HL-60 (cell line): ENCODE measurements at places on chromosomes 11 and 22.
A peak's percentile ranks its signal among the peaks of the same experiment; 100 is the strongest.

GRCh38 chr22:47162865-47163264 lies 400.4 kb downstream of the TBC1D22A start:
- no peak for DNase-seq

GRCh38 chr11:70033711-70034070 lies 44.4 kb upstream of the ANO1 start:
- no peak for DNase-seq

- no peak for DNase-seq
These were observed 83.4 kb upstream of the SORL1-AS1 start for GRCh38 chr11:121536126-121536525.

DNA sequence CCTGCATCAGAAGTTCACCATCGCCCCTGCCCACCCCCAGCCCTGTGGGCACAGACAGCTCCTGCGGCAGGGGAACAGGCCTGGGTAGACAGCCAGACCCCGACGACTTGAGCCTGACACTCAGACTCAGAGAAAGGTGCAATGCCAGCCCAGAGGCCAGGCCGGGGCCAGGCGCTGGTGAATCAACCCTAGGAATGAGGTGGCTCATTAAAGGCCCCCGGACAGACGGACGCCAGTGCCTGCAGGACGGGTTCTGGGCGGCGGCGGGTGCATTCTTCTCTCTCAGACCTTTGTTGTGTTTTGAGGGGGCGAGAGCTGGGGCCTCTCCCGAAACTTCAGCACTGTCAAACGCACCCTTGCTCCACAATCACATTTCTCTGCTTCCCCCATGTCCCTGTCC lies 5.6 kb downstream of the OVOL1 start:
- no peak for DNase-seq

DNA sequence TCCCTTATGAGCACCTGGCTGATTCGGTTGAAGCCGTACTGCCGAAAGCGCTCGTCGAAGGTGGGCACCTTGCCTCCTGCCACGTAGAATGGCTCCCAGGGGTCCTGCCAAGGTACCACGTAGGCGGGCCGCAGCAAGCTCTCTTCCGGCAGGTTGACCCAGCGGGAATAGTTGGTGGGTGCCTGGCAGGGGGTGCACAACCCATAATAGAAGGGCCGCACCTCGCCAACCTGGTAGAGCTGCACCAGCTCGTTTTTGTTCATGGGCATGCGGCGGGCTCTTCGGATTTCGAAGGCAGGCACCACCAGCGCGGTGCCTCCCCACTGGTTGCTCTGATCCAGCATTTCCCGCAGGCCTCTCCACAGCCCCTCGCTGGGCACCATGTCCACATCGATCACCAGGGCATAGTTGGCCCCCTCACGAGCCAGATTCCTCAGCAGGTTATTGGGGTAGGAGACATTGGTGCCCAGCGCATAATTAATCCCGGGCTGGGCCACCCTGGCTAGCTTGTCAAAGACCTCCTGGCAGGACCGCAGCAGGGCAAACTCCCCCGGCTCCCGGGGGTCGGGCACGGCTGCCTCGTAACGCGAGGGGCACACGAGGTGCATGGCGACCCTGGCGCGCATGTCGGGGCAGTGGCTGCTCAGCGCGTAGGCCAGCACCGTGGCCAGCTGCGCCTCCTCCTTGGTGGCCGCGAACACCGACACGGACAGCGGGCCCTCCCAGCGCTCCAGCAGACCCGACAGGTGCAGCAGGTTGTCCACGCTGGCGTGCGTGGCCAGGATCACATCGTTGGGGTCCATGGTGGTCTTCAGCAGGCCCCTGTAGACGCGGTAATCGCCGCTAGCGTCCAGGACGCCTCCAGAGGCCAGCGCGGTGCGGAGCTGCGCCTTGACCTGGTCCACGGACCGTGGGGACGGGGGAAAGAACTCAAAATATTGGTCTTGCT lies 679 bp downstream of the B4GAT1 start:
- no peak for DNase-seq

- no peak for DNase-seq
These were observed 31.6 kb upstream of the ZBTB16 start for GRCh38 chr11:114027926-114028325.

DNA sequence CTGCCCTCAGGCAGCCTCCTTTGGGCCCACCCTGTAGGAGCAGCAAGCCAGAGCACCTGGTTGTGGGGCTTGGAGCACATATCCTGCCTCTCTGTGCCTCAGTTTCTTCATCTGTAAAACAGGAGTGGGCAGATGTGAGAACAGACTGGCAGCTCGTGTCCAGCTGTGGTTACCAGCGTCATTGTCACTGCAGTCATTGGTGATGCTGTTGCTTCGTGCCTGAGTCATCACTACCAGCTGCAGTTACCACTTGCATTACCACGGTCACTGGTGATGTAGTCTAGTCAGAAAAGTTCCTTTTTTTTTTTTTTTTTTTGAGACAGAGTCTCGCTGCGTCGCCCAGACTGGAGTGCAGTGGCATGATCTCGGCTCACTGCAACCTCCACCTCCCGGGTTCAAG lies 20.4 kb downstream of the RSPH14 start:
- no peak for DNase-seq

DNA sequence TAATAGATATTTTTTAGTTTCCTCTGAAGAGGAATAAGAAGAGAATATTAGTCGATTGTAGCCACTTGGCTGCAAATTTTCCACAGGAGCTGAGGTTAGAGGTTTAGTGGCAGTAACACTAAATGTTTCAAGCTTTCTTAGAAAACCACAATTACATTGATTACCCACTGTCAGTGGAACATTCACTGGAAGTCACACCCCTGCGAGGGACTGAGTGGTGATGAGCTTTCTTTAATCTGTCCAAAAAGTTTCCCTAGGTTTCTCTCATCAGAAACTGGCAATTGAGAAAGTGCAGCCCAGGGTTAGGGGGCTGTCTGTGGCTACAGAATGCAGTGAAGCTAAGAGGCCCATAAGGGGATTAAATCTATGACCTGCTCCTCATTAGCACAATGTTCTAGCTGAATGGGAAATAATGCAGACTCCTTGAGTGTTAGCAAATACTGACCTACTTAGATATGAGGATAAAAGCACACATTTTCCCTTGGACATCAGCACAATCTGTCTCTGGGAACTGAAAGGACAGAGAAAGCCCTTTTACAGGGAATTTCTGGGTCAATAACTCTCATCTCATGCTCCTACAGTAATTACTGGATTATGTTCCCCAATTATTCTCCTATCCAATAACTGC lies 189.5 kb downstream of the FAM76B start:
- DNase-seq: no peak

DNA sequence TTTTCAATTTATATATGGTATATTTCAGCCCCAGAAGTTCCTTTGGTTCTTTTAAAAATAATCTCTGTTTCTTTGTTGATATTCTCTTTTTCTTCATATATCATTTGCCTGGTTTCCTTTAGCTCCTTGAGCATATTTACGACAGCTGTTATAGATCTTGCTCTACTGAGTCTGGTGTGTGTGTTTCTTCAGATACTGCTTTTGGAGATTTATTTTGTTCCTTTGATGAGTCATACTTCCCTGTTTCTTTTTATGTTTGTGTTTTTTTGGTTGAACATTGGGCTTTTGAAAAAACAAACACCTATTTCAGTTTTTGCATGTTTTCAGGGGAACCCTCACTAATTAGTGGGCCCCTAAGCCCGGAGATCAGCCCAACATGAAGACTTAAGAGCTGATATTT lies 23.3 kb downstream of the GLB1L2 start:
- DNase-seq: no peak

DNA sequence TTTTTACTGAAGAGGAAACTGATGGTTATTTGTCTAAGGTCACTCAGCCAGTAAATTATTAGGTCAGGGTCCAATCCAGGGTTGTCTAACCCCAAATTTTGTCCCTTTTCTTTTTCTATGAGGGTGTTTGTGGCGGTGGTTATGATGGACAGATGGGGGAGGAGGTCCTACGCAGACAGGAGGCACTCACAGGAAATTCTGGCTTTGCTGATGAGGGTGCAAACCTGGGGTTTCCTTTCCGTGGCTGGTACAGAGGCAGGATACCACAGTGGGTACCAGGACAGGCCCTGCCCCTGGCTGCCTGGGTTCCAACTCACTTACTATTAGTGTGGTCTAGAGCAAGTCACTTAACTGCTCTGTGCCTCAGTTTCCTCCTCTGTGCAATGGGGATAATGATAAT lies 91.0 kb downstream of the RRM1 start:
- no peak for DNase-seq

DNA sequence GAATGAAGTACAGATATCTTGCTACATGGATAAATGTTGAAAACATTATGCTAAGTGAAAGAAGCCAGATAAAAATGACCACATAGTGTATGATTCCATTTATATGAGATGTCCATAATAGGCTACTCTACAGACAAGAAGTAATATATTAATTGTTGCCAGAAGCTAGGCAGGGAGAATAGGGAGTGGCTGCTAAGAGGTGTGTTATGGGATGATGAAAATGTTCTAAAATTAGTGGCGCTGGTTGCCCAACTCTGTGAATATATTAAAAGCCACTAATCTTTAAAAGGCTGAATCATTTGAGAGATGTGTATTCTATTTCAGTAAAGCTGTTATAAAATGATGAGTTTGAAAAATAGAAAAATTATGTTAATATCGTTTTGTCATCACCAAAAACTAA lies 144.4 kb downstream of the NCAM1 start:
- no peak for DNase-seq

GRCh38 chr11:11843211-11843621 lies 1.4 kb downstream of the USP47 start:
- DNase-seq: no peak

DNA sequence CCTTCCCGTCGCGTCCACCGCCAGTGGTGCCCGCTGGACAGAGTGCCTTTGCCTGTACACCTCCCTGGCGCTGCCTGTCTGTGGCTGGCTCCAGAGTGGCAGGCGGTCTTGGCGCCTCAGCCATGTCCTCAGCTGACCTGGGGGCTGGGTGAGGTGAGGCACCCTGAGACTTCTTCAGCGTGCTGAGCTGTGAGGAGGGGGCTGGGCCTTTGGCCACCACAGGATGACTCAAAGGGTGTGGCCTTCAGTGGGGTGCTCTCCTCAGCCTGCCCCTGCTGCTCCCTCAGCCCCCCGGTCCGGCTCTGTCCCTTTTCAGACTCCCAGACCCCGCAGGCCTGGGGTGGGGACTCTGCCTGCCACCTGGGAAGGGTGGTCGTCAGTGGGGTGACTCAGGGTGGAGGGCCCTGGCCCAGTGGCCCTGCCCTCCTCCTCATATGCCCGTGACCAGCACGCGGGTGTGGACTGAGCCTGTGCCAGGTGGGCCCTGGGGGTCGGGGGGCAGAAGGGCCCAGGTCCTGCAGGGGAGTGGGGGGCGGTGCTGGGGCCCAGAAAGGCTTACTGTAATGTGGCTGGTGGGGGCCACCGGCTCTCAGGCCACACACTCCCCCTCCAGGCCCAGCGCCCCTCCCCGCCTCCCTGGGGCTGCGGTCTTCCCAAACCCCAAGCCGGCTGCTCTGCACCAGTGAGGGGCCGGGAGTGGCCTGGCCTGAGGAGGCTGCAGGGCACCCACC lies 15.9 kb downstream of the CRELD2 start:
- DNase-seq: no peak

DNA sequence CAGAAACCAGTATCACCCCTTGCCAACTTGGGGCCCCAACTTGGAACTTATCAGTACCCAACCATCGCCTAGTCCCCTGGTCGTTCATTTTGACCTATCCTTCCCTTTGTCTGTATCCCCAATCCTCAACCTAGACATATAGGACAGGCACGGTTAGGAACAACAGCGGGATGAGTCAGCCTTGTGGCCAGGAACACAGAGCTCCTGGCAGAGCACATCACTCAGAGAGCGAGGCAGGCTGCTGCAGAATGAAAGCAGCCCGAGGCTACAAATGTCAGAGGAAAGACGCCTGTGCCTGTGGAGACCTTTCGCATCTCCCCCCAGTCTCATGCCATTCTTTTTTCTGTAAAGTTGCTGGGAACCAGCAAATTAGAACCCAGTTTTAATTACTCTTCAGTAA lies 14.6 kb downstream of the DKK3 start:
- no peak for DNase-seq

GRCh38 chr11:58629857-58630256 lies 7.4 kb downstream of the CNTF start:
- DNase-seq: no peak

DNA sequence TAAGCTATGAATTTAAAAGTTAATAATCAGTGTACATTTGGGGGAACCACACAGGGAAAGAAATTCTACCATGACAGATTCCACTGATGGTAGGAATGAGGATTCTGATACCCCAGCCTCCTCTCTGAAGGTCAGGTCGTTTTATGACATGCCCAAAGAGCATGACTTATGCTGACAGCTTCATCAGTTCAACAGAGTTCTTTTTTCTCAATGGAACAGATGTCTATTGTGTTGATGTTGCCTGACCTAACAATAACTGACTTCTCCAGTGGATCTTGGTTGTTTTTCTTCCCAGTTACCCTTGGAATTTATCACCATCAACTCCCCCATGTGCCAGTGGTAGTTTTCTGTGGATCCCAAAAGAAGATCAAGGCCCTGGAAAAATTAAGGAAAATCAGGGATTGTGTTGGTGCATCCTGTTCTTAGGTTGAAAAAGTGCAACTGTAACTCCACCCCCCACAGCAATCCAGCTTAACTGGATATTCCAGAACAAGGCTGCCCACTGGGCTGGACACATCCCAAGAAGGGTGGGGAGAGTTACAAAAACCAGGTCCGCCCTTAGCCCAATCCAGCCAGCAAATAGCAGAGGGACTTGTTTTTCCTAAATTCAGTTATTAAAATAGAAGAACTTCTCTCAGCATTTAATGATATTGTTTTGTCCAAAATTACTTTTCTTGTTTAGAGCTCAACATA lies 31.5 kb upstream of the CAT start:
- DNase-seq: no peak

GRCh38 chr22:28716686-28717085 lies 24.9 kb downstream of the CHEK2 start:
- no peak for DNase-seq

GRCh38 chr11:6377902-6378639 lies 12.2 kb upstream of the SMPD1 start:
- peak; percentile 21 for DNase-seq

DNA sequence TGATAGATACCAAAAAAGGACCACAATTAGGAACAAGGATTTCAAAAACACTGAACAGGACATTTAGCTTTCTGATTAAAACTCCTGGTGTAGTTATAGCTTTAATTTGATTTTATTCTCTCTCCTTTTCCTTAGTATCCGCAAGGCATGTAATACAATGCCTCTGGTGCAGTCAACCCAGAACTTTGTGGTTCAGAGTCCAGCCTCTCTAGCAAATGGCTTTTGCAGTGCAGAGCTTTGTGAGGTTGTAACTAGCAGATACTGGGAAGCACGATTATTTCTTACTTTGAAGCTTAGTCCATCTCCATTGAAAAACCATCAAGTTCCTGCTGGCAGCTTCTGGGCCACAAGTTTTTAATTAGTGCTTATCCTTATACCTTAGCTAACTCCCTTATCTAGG lies 79.8 kb downstream of the GRIA4 start:
- no peak for DNase-seq
